ENCODE measurements at places on chromosomes 6 and 20. TPM values are rescaled to one million over a fixed set of nuclear protein-coding genes. Genes with fewer than 3 reads are reported as not detected.

- peak; percentile 99 for DNase-seq
These were observed at the start of gene RNF5 for GRCh38 chr6:32177788-32178546. TSS of gene RNF5 (plus strand) at chr6:32178405. CDS start at chr6:32178512, 107 bp downstream.

GRCh38 chr6:155084431-155085123 lies 89.5 kb downstream of the TIAM2 start:
- no peak for DNase-seq

- peak; percentile 62 for DNase-seq
These were observed 128.3 kb downstream of the MAP3K7 start for GRCh38 chr6:90458353-90459224.

GRCh38 chr20:6870559-6870958 lies 103.1 kb downstream of the BMP2 start:
- DNase-seq, result no peak

DNA sequence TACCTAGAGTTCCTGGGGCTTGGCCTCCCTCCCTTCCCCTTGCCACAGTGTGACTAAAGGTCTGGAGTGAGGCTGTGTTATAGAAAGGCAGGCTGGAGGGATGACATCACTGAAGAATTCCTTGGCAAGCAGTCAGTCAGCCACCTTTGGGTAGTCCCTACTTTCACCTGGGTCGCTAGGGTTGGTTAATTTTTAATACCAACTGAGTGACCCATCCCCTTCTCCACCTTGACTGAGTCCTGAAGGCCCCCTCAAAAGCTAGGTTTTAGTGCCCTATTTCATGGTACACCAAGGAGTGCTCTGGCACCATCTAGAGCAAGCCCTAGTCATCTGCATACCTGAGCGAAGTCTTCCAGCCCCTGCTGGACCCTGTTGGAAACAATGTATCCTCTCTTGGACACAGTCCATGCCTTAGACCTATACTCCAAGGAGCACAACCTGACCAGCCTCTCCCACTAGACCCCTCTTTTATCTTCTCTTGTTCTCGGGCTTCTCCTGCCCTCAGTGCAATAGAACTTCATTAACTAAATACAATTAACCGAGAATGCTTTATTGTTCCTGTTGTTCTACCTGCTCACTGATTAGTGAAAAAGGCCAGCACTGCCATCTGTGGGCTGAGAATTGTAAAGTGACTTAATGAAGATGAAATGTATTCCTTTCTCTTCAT lies 44.6 kb downstream of the RIN2 start:
- DNase-seq, result no peak

GRCh38 chr6:43972913-43973300 lies 154.3 kb downstream of the MRPL14 start:
- no peak for DNase-seq

LSM14B gene
- 41.8 TPM for total RNA-seq

DSE gene
- 229 TPM for total RNA-seq

MYLK4 gene
- 0.36 TPM for total RNA-seq

ZC2HC1B gene
- not detected for total RNA-seq

Measured in osteoblast (primary cell).